GM23248 (cell line): ENCODE measurements at places on chromosomes 1 and 21.

DNA sequence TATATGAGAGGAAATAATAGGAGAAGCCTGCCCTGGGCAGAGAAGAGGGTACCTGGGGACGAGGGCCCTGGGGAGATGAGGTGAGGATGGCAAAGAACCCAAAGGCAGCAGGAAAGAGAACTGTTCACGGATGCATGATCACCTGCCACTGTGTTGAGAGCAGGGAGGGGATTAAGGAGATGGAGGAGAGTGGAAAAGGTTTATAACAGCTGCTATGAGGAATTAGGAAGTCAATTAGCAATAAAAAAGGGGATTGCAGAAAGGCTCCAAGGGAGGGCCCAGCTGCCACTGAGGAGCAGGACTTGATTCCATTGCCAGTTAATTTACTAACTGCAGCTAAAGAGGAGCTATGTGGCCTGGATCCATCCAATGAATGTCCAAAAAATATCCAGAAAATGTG, 61.1 kb downstream of the GFI1 start:
- no peaks in the 10 kb centered on the region for H3K36me3 ChIP-seq
- DNase-seq, result no peak
- H3K4me1 ChIP-seq, result no peaks in the 10 kb centered on the region
- H3K4me3 ChIP-seq, result no peak overlapping the region

DNA sequence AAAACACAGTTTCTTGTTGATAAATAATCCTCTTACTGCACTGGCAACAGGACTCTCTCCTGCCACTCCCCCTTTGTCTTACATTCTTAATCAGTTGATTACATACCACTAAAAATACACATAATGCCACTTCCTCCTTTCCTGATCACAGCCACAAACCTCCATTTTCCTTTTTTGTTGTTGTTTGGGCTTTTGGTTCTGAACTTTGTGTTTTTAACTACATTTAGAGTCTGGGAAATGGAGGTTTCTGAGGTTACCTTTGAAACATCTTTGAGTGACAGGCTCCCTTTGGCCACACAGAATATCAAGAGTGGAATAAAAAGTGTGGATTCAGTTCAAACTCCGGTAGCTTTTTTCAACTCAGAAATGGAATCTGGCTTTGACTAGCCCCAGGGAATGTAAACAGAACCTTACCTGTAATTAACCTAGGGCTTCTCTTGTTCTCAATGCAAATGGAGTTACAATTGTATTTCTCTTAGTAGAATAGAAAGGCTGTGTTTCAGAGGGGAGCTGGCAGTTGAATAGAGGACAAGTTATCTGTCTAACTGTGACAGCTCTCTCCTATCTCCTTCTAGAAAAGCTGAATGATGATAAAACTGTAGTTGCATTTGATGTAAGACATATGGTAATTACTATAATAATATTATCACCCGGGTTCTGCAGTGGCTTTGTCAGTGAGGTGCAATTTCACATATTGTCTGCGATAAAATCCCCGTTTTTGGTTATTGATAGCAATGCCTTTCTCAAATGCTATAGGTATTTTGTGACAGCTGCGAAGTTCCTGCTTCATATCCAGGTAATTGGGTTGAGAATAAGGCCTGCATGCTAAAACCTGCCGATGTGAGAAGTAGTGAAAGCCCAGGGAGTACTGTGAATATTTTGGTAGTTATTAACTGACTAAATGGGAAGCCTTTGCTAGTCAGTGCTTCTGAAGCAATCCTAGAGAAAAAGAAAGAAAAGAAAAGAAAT, 66.9 kb downstream of the ST6GALNAC5 start:
- peaks cover 7% of the 10 kb centered on the region; the same call in 1 of the 2 replicates for H3K4me1 ChIP-seq
- no peaks in the 10 kb centered on the region for H3K27me3 ChIP-seq
- no peaks in the 10 kb centered on the region for H3K36me3 ChIP-seq
- no peak overlapping the region for H3K4me3 ChIP-seq
- H3K27ac ChIP-seq, result no peak overlapping the region
- no peak for DNase-seq

DNA sequence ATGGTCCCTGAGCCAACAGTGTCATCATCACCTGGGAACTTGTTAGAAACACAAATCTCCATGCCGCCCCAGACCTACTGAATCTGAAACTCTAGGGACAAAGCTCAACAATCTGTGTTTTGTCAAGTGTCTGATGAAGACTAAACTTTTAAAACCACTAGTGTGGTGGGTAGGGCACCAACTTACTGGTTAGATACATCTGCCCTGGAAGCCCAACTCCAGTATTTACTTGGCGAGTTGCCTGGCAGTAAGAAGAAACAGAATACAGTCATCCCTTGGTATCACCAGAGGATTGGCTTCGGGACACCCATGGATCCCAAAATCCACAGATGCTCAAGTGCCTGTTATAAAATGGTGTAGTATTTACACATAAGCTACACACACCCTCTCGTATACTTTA, 367.9 kb upstream of the DUSP10 start:
- no peaks in the 10 kb centered on the region for H3K27me3 ChIP-seq
- H3K4me1 ChIP-seq, result no peaks in the 10 kb centered on the region
- no peak overlapping the region for H3K27ac ChIP-seq
- no peak overlapping the region for H3K4me3 ChIP-seq
- DNase-seq, result peak; percentile 36
- H3K36me3 ChIP-seq, result no peaks in the 10 kb centered on the region

DNA sequence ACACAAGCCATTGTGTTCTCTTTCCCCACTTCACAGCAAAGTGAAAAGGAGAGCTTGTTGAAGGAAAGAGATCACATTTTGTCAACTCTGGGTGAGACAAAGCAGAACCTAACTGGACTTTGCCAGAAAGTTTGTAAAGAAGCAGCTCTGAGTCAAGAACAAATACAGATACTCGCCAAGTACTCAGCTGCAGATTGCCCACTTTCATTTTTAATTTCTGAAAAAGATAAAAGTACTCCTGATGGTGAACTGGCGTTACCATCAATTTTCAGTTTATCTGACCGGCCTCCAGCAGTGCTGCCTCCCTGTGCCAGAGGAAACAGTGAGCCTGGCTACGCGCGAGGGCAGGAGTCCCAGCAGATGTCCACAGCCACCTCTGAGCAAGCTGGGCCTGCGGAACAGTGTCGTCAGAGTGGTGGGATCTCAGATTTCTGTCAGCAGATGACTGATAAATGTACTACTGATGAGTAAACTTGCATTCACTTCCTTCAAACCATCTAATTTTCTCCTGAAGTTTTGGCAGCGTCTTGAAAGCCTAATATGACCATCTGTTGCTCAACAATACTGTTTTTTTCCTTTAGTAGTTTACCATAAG, 43.7 kb downstream of the BACH1 start:
- peaks cover 67% of the 10 kb centered on the region for H3K4me1 ChIP-seq
- DNase-seq, result peak; percentile 94
- no peaks in the 10 kb centered on the region for H3K27me3 ChIP-seq
- H3K27ac ChIP-seq, result peak overlapping the region; percentile 89
- H3K36me3 ChIP-seq, result no peaks in the 10 kb centered on the region
- peak overlapping the region; percentile 28 for H3K4me3 ChIP-seq

GRCh38 chr1:216178281-216178680, 245.0 kb downstream of the USH2A start:
- H3K4me3 ChIP-seq, result no peak overlapping the region
- H3K4me1 ChIP-seq, result peaks cover 6% of the 10 kb centered on the region
- H3K27me3 ChIP-seq, result peaks cover 10% of the 10 kb centered on the region
- H3K27ac ChIP-seq, result no peak overlapping the region
- DNase-seq, result no peak
- H3K36me3 ChIP-seq, result no peaks in the 10 kb centered on the region

- peak overlapping the region; percentile 63 for H3K27ac ChIP-seq
- H3K4me1 ChIP-seq, result peaks cover 17% of the 10 kb centered on the region
- peak; percentile 85 for DNase-seq
- H3K27me3 ChIP-seq, result no peaks in the 10 kb centered on the region
These were observed 55.0 kb downstream of the NID1 start for GRCh38 chr1:236009857-236010256.

DNA sequence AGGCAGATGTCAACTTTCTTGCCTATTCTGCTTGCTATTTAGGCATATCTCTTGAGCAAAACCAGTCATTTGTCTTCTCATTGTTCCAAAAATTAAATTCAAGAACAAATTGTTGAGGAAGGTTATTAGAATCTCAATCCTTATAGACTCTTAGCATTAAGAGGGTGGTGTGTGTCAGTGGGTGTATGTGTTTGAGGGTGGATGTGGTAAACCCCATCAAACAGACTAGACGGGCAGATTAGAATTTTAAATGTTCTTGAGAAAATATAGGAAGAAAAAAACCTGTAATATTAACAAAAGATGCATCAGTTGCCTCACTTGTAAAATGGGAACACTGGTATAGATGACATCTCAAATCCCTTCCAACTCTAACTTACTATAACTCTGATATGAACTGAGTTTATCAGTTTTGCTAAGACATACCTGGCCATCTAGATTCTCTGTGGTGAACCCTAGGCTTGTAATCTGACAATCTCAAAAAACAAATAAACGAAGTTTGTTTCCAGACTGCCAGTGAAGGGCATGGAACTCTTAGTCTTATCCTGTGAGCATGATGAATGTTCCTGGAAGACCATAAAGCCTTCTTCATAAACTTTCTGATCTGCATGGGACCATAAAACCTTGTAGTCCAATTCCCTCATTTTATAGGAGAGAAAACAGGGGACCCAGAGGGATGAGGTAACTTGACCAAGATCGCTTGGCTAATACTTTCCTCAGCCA, 176.3 kb upstream of the SGIP1 start:
- no peaks in the 10 kb centered on the region for H3K27me3 ChIP-seq
- H3K36me3 ChIP-seq, result peaks cover 38% of the 10 kb centered on the region
- H3K4me3 ChIP-seq, result no peak overlapping the region
- no peak overlapping the region for H3K27ac ChIP-seq
